Omental fat pad (tissue), 4 donors: ENCODE measurements at places on chromosomes 13 and 19. TPM values are rescaled to one million over a fixed set of nuclear protein-coding genes. Genes with fewer than 3 reads are reported as not detected.

The C19orf67 gene
- total RNA-seq = not detected

The LIG4 gene
- 11.2 TPM for total RNA-seq

The ZNF837 gene
- 0.48 TPM for total RNA-seq

The FUT3 gene
- not detected for total RNA-seq

The LSR gene
- total RNA-seq = 12.8 TPM

The KLHL1 gene
- not detected for total RNA-seq

The PRR20B gene
- total RNA-seq = not detected

The LMO7 gene
- total RNA-seq = 12.5 TPM

The SLAIN1 gene
- total RNA-seq = 1.3 TPM

The MBD3L3 gene
- total RNA-seq = not detected

The THSD8 gene
- total RNA-seq = not detected

The PODNL1 gene
- not detected for total RNA-seq

The TSSK6 gene
- total RNA-seq = 0.75 TPM

The PSG7 gene
- total RNA-seq = not detected

The MZF1 gene
- total RNA-seq = 24.1 TPM

The ZNF526 gene
- 3.2 TPM for total RNA-seq

The IFNL1 gene
- total RNA-seq = not detected

The CADM4 gene
- total RNA-seq = 2.3 TPM

The OR7A5 gene
- total RNA-seq = not detected

The ZIK1 gene
- total RNA-seq = 1.3 TPM

The ELSPBP1 gene
- not detected for total RNA-seq

The LYPD3 gene
- total RNA-seq = 26.4 TPM

The ERICH6B gene
- total RNA-seq = not detected

The PSG11 gene
- not detected for total RNA-seq

The LGALS16 gene
- total RNA-seq = not detected

The ZNF98 gene
- 4.3 TPM for total RNA-seq

The WDR88 gene
- total RNA-seq = not detected

The MISP gene
- not detected for total RNA-seq

The NCR1 gene
- not detected for total RNA-seq

The AMH gene
- total RNA-seq = 0.25 TPM

The CEACAM21 gene
- total RNA-seq = 3.5 TPM

The KLK5 gene
- 3.3 TPM for total RNA-seq

The PSG1 gene
- not detected for total RNA-seq

The ZSWIM4 gene
- 5.0 TPM for total RNA-seq

The KLF12 gene
- total RNA-seq = 14.5 TPM

The LRRC63 gene
- total RNA-seq = 1.0 TPM

The FGF21 gene
- total RNA-seq = not detected

The MBD3L2 gene
- not detected for total RNA-seq

The RRAS gene
- total RNA-seq = 80.8 TPM

The CGB7 gene
- not detected for total RNA-seq

The GPR12 gene
- total RNA-seq = 0.06 TPM

The HCN2 gene
- total RNA-seq = 0.56 TPM

The NPAS1 gene
- total RNA-seq = 1.3 TPM

The ATP4A gene
- not detected for total RNA-seq

The PALM3 gene
- not detected for total RNA-seq

The TMEM38A gene
- total RNA-seq = 2.1 TPM

The ZNF793 gene
- total RNA-seq = 1.3 TPM

The PSG4 gene
- total RNA-seq = not detected

The SNAPC2 gene
- total RNA-seq = 4.7 TPM

The SHANK1 gene
- not detected for total RNA-seq

The GNG7 gene
- 3.9 TPM for total RNA-seq

The BRSK1 gene
- total RNA-seq = not detected

The RYR1 gene
- 1.9 TPM for total RNA-seq

The RASGRP4 gene
- 10.9 TPM for total RNA-seq

The TNFRSF19 gene
- 3.1 TPM for total RNA-seq

The RABAC1 gene
- total RNA-seq = 179 TPM

The MBOAT7 gene
- 35.5 TPM for total RNA-seq
